ENCODE measurements at places on chromosomes 3 and 15.

DNA sequence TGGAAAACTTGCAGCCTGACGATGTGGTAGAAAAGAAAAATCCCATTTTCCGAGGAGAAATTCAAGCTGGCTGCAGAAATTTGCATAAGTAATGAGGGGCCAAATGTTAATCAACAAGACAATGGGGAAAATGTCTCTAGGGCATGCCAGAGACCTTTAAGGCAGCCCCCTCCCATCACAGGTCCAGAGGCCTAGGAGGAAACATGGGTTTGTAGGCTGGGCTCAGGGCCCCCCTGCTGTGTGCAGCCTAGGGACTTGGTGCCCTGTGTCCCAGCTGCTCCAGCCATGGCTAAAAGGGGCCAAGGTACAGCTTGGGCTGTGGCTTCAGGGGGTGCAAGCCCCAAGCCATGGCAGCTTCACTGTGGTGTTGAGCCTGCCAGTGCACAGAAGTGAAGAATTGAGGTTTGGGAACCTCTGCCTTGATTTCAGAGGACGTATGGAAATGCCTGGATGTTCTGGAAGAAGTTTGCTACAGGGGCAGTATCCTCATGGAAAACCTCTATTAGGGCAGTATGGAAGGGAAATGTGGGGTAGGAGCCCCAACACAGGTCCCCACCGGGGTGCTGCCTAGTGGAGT is 75.9 kb upstream of the CADPS start:
- DNase-seq: no peak

DNA sequence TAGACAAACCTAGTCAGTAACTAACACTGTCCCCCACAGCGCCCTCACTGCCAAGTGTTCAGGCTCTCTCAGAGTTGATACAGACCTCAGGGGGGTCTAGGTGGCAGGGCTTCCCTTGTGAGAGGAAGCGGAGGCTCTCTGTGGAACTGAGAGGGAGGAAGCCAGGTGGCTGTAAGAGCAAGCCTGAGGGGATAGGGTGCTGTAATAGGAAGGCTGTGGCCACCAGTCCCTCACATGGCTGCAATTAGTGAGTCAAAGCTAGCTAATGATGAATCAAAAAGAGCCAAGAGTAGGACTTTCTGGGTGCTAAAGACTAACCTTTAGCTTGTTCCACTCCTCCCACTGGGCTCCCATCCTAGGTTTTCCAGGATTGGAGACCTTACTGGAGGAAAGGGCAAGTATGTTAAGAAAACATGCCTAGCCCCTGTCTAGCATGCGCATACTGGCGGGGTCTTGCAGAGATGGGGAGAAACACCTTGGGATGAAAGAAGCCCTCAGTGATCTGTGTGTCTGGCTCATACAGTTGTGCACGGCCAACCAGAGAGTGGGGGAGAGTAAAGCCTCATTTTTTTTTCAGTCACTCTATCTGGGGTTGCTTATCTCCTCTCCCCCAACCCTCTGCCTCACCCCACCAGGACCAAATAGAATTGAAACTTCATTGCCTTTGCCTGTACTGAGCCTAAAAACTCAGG is 13.3 kb upstream of the SOX2 start:
- DNase-seq: no peak

DNA sequence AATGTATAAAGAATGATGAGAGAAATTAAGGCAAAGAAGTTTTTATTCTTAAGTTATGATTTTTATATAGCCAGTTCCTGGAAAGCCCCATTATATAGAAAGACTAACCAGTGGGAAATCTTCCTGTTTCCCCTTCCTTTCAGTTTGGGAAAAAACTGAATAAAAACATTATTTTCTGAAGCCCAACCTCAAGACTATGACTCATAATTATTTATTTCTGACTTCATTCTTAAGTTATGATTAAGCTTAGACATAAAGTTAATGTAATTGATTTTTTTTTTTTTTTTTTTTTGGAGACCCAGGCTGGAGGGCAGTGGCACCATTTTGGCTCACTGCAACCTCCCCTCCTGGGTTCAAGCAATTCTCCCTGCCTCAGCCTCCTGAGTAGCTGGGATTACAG is 55.8 kb downstream of the TRPC1 start:
- DNase-seq: no peak

- no peak for DNase-seq
Measured at GRCh38 chr3:70620956-70621355, 308.5 kb upstream of the MDFIC2 start.

GRCh38 chr15:99956022-99956775 is 223.0 kb upstream of the LYSMD4 start:
- peak; percentile 50 for DNase-seq

All from left forelimb (tissue), 1 donor.